ENCODE measurements at places on chromosomes 1 and 21. TPM values are rescaled to one million over a fixed set of nuclear protein-coding genes. Genes with fewer than 3 reads are reported as not detected.

Gene LCE1A
- not detected for total RNA-seq

Gene MT1HL1
- total RNA-seq, result not detected

DNA sequence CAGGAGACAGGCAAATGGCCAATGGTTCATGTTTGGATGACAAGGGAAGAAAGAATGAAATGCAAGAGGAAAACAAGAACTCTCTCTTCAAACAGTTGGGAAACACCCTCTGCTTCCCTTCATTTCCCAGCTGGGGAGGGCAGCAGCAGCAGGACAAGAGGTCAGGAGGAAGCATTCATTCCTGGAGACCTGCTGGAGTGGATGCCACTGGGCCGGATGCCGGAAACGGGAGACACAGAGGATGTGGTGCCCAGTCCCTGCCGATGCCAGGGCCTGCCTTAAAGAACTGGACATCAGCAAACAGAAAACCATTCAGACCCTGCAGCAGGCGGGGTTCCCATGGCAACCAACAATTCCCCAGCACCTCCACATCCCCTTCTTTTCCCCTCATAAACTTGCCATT is 102.3 kb upstream of the ZNF648 start:
- no peak for DNase-seq
- no peak overlapping the region for H3K4me3 ChIP-seq
- no peaks in the 10 kb centered on the region for H3K27me3 ChIP-seq
- H3K27ac ChIP-seq, result peak overlapping the region; percentile 18
- H3K4me1 ChIP-seq, result peaks cover 12% of the 10 kb centered on the region

DNA sequence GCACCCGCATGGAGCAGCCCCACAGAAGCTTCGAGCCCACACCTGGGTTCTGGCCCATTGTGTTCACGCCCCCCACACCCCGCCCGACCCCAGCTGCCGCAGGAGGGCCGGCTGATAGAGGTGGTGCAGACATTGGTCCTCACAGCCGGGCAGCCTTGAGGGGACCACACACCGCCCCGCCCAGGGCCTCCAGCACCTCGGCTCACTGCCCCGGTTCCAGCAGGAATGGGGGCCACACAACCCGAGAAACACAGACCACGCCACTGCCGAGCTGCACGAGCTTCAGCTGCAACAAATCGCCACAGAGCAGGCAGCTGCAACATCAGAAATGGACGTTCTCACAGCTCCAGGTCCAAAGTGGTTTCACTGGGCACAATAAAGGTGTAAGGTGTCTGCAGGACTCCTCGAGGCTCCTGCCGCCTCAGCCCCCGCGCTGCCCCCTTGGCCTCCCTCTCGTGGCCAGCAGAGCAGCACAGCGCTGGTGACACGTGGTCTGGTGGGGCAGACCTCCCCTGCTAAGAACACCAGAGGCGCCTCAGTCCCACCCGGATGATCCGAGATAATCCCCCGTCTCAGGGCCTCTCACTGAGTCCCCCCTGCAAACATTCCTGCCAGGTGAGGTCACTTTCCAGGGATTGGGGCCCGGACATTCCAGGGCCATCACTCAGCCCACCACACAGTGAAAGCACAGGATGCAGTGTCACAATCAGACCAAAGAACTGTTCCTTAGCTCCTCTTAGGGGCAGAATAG is 62.3 kb upstream of the ADARB1 start:
- DNase-seq, result peak; percentile 42
- H3K36me3 ChIP-seq, result no peaks in the 10 kb centered on the region
- no peaks in the 10 kb centered on the region for H3K27me3 ChIP-seq
- no peak overlapping the region for H3K27ac ChIP-seq
- no peaks in the 10 kb centered on the region for H3K4me1 ChIP-seq

GRCh38 chr1:98143403-98143802 is 222.6 kb upstream of the DPYD start:
- DNase-seq, result no peak
- no peaks in the 10 kb centered on the region for H3K36me3 ChIP-seq
- H3K4me3 ChIP-seq, result no peak overlapping the region
- H3K4me1 ChIP-seq, result no peaks in the 10 kb centered on the region
- H3K27me3 ChIP-seq, result no peaks in the 10 kb centered on the region

- H3K36me3 ChIP-seq, result no peaks in the 10 kb centered on the region
- DNase-seq, result no peak
- H3K4me3 ChIP-seq, result no peak overlapping the region
Measured at GRCh38 chr21:36800734-36801133, 101.8 kb downstream of the SIM2 start.

- no peak for DNase-seq
- H3K27ac ChIP-seq, result no peak overlapping the region
- no peaks in the 10 kb centered on the region for H3K36me3 ChIP-seq
- no peaks in the 10 kb centered on the region for H3K4me1 ChIP-seq
- no peaks in the 10 kb centered on the region for H3K27me3 ChIP-seq
- H3K4me3 ChIP-seq, result no peak overlapping the region
Measured at GRCh38 chr1:42340093-42340492, 5.1 kb upstream of the FOXJ3 start.

DNA sequence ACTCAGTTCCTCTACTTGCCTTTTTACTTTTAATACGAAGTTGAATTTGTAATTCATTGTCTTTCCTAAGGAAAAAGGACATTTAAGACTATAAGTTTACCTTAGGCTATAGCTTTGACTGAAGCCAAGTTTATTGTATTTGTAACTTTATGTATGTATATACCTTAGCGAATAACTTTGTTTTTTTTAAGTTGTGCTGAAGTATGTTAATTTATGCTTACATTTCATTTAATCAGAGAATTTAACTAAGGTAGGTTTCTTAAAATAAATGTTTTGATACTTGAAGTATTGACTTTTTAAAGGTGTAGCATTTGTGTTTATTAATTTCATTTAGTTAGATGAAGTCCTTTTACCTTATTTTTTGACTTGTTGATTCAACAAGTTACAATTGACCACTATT is 55.2 kb upstream of the TPTE start:
- no peaks in the 10 kb centered on the region for H3K4me1 ChIP-seq
- H3K36me3 ChIP-seq, result no peaks in the 10 kb centered on the region
- no peak for DNase-seq

DNA sequence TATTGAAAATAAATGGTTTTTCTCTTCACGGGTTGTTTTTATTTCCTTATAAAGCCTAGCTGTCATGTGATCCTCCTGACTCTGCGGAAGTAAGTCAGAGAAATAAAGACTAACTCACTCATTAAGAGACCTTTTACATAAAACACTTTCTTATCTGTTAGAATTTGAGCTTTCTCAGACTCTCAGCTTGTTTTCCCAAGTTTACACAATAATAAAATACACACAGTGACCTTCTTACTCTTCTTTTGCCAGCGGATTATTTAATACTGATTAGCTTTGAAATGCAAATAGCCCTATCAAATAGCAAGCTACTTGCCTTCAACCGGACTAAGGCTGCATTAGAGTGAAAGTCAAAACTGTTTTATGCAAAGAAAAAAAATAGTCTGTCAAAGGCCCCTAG is 45.5 kb upstream of the CXADR start:
- H3K4me3 ChIP-seq, result no peak overlapping the region
- no peaks in the 10 kb centered on the region for H3K36me3 ChIP-seq
- no peaks in the 10 kb centered on the region for H3K27me3 ChIP-seq
- no peak overlapping the region for H3K27ac ChIP-seq

Measured in thyroid gland (tissue), 4 donors.